GM04503 (cell line): ENCODE measurements at places on chromosomes 2 and 18.
A peak's percentile ranks its signal among the peaks of the same experiment; 100 is the strongest.

GRCh38 chr18:74689251-74689650 is 91.6 kb downstream of the ZNF407 start:
- DNase-seq, result peak; percentile 25

DNA sequence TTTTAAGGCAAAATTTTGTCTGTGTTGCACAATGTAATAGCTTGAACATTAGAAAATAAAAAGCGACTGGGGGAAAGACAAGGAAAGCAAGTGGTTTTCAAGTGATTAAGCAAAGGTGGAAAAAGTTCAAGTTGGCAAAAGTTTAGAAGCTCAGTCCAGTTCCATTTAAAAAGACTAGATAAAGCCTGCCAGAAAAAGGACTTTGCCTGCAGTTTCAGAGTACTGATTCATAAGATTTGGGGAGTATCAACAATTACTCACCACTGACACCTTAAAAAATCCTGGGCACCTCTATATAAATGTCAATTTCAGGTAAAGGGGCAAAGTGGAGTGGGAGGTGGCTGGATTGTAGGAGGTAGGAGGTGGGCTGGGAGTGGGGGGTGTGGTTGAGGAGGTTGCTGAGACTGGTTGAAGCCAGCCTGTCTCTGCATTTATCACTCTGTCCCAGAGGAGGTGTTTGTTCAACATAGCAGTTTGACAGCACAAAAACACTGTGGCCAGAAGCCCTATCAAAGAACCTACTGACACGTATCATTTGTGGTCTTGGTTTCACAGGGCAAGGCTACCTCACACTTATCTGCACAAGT is 14.6 kb downstream of the ZEB2 start:
- no peak for DNase-seq

- DNase-seq, result no peak
Observed at GRCh38 chr18:79884294-79884962, 67.0 kb downstream of the SLC66A2 start.

GRCh38 chr2:143893371-143893770 is 626.5 kb downstream of the ZEB2 start:
- DNase-seq, result no peak

GRCh38 chr2:154591294-154591820 is 107.1 kb upstream of the KCNJ3 start:
- DNase-seq, result no peak
